ENCODE measurements at places on chromosomes 13 and 19. TPM values are rescaled to one million over a fixed set of nuclear protein-coding genes. Genes with fewer than 3 reads are reported as not detected.

Gene CCL25
- not detected for total RNA-seq

Gene TNFSF9
- 3.4 TPM for total RNA-seq

Gene F2RL3
- not detected for total RNA-seq

Gene NCAN
- total RNA-seq: 0.14 TPM

Gene SPRY2
- total RNA-seq: 0.22 TPM
